ENCODE measurements at places on chromosomes 7 and 10.

GRCh38 chr10:21199501-21199900 lies 302.4 kb upstream of the NEBL start:
- no peak for DNase-seq

DNA sequence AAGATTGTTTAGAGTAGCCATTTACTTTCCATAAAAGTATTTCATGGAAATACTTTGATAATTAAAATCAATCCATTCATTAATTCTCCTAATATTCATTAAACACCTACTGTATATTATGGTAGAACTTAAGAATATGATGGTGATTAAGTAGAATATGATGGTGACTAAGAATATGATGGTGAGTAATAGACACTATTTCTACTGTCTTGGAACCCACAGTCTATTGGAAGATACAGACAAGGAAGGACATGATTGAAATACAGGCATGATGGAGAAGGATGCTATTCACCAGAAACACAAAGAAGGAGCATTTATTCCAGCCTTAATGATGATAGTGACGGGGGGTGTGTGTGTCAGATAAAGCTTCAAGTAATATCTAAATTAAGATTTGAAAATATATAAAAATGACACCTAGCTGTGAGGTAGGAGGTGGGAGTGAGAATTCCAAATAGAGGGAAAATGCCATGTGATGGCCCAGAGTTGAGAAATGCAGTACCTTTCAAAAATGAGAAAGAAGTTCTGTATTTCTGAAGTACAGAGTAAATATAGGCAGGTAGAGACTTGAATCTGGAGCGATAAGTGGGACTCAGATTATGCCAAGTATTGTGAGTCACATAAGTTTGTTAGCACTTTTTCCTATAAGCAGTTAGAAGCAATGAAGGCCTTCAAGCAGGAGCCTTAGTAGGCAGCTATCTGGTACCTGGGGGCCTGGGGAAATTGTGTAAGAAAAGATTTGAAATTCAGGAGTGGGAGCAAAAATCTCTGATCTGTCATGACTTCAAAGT lies 12.5 kb upstream of the CDK13 start:
- no peak for DNase-seq

GRCh38 chr10:126256864-126257263 lies 131.4 kb downstream of the ADAM12 start:
- DNase-seq: no peak

- DNase-seq: no peak
Measured at GRCh38 chr10:127899766-127900387, 7.0 kb upstream of the PTPRE start.

DNA sequence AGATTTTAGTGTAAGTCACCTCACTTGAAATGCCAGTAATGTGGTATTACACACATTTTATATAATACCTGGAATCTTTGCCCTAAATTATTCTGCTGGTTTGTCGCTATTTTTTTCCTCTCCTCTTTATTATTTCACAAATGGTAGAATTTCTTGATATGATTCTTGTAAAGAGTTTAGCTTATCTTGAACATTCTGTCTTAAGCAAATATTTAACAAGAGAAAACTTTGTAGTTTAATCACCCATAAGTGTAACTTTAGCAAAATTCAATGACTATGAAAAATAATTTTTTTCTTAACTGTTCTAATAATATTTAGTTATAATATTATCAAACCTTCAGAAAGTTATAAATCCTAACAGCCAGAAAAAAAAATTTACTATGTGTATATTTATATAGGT lies 56.7 kb downstream of the NHLRC2 start:
- DNase-seq: no peak
